ENCODE measurements at places on chromosomes 2 and 18.
A peak's percentile ranks its signal among the peaks of the same experiment; 100 is the strongest.

- DNase-seq = no peak
Measured at GRCh38 chr2:26675651-26676255, 16.8 kb upstream of the KCNK3 start.

DNA sequence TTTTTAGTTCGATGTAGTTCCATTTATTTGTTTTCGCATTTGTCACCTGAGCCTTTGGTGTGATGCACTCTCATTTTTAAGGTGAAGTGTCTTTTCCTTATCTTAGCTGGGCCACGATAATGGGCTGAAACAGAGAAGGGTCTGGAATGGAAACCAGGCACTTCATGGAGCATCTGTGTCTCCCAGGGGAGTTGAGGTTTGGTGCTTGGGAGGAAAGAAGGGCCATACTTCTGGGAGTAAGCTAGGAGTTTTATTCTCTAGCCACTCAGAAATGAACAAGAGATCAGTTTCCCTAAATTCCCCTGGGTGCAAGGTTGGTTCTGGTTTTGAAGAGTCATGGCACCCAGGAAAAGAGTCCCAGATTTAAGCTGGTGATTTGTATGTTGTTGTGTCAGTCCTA lies 179.4 kb upstream of the CXCR4 start:
- DNase-seq = no peak

DNA sequence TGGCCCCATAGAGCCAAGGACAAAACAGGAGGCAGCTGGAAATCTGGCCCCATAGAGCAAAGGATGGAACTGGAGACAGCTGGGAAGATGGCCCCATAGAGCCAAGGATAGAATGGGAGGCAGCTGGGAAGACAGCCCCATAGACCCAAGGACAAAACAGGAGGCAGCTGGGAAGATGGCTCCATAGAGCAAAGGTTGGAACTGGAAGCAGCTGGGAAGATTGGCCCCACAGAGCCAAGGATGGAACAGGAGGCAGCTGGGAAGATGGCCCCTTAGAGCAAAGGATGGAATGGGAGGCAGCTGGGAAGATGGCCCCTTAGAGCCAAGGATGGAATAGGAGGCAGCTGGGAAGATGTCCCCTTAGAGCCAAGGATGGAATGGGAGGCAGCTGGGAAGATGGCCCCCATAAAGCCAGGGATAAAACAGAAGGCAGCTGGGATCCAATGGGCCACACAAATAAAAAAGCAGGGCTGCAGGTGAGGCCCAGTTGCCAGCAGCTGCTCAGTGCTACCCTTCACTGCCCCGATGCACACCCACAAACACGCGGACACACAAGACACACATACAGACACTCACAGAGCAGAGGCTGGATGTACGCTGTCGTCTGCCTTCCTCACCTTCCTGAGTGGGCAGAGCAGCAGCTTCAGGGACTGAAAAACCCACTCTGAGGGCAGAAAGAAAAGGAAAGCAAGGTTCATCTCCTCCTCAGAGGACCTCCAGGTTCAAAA lies 505.4 kb upstream of the MYT1L start:
- no peak for DNase-seq

DNA sequence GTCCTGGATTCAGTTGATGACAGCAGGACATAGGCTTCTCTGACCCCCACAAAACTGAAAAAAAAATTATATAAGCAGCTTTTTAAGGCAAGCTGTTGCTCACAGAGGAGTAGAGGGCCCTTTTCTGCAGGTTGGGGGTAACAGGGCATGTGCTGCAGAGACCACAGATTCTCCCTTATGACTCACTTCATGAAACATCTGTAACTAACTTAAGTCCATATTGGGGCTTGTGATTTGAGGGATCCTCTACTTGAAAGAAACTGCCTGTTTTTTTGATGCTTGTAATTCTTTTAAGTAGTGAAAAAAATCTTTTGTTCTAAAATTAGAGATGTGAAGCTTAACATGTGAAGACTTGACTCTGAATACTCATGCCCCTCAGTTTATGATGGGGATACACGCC lies 33.4 kb downstream of the XRCC5 start:
- DNase-seq = no peak

GRCh38 chr2:11030909-11031308 lies 119.2 kb downstream of the KCNF1 start:
- no peak for DNase-seq

- no peak for DNase-seq
Measured at GRCh38 chr2:218889937-218890336, 9.3 kb downstream of the WNT10A start.

GRCh38 chr2:235505181-235505741 lies 11.4 kb downstream of the AGAP1 start:
- no peak for DNase-seq

DNA sequence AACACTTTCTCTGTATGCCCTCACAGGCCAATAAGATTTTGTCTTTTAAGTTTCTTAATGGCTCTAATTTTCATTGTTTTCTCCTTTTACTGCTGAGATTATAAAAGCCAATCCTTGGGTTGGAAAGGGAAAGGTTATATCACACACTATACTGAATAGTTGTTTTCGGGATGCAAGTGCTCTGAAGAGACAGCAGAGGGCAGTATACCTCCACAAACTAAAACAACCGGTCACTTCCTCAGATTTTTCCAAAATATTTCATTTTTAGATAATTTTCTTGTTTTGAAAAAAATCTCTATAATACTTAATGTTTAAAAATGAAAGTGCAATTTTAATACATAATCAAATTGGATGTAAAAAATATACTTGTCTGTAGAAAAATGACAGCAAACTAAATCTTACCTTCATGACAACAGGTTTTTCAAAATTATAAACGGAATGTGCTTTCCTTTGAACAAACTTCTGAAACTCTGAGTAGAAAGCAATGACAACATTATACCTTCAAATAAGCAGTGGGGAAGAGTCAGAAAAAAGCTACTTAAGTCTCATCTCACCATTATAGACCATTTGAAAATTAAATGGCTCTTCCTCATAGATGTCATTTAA lies 82.7 kb downstream of the ORC4 start:
- DNase-seq = peak; percentile 40

GRCh38 chr2:158743466-158743865 lies 51.7 kb upstream of the DAPL1 start:
- DNase-seq = no peak

Measured in dermis microvascular lymphatic vessel endothelial cell (primary cell).